ENCODE measurements at places on chromosomes 5 and 9. TPM values are rescaled to one million over a fixed set of nuclear protein-coding genes. Genes with fewer than 3 reads are reported as not detected.
A peak's percentile ranks its signal among the peaks of the same experiment; 100 is the strongest.

Gene OR1Q1
- total RNA-seq = not detected

DNA sequence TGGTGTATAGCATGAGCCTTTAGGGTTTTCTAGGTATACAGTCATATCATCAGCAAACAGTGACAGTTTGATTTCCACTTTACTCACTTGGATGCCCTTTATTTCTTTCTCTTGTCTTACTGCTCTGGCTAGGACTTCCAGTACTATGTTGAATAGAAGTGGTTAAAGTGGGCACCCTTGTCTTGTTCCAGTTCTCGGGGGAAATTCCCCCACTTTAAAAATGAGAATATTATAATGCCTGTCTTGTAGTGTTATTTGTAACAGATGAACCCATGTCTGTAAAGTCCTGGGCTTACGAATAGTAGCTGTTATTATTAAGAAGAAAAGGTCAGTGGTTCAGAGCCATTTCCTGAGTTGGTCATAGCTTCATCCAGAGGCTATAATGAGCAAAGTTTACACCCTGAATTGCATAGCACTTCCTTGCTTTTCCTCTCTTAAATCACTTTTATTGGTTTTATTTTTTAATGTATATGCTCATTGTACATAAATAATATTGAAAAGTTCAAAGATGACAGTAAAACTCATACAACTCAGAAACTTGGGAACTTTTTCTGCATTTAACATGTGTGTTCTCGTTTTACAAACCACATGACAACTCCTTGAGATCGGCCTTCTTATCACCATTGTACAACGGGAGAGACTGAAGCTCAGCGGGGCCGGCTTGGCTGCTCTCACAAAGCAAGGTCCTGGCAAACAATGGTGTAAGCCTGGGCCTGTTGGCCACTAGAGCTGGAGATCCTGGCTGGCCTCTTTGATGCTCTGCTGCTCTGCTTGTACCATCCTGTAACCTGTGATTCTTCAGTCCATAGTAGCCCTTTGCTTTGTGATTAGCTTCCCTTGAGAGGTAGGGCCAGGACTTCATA is 85.2 kb downstream of the CYFIP2 start:
- DNase-seq = no peak

Gene ZNF366
- total RNA-seq = 3.5 TPM

Gene SPATA31E1
- total RNA-seq = not detected

DNA sequence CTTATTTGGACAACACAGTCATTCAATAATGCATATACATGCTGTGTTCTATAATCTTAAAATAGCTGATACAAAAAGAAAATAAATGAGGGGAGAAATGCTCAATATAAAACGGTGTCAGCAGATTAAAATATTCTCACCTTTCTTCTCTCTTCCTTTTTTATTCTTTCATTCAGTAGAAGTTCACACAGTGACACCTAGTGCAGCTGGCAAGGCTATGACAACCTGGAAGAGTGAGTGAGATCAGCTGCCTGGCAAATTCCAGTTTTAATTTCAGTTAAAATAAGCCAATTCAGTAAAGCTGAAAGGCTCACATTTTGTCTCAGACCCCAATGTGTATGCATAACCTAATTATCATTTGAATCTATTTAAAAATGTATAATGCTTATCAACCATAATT is 150.3 kb downstream of the RASEF start:
- no peak for DNase-seq

- no peak for DNase-seq
Measured at GRCh38 chr5:88892669-88893068, 9.7 kb upstream of the MEF2C start.

Gene ELOVL7
- 0.50 TPM for total RNA-seq

GRCh38 chr5:13529300-13529699 is 415.2 kb downstream of the DNAH5 start:
- no peak for DNase-seq

DNA sequence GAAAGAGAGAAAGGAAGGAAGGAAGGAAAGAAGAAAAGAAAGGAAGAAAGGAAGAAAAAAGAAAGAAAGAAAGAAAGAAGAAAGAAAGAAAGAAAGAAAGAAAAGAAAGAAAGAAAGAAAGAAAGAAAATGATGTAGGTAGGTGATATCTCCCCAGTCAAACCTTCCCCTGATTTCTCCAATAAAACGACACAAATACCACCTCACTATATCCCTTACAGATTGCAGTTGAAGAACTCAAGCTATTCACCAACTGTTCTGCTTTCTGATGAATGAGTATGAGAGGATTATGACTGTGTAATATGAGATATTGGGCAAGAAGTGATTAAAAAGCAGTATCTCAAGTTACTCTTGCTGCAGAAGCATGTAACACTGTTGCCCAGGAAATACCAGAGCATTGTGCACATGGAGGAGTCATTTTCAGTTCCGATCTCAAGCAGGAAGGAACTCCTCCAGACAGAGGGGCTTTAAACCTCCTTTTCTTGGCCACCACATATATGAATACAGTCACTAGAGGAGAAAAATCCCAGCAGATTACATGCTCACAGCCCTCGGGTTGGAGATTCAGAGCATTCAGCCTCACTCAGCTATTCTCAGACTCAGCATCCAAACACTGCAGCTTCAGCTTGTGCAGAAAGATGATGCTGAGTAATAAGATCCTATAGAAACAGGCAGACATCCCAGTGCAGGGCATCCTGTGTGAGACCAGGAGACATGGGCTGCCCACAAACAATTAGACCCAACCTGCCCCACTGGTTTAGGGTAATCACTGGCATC is 61.4 kb downstream of the UGCG start:
- no peak for DNase-seq

Gene LHX3
- total RNA-seq = not detected

DNA sequence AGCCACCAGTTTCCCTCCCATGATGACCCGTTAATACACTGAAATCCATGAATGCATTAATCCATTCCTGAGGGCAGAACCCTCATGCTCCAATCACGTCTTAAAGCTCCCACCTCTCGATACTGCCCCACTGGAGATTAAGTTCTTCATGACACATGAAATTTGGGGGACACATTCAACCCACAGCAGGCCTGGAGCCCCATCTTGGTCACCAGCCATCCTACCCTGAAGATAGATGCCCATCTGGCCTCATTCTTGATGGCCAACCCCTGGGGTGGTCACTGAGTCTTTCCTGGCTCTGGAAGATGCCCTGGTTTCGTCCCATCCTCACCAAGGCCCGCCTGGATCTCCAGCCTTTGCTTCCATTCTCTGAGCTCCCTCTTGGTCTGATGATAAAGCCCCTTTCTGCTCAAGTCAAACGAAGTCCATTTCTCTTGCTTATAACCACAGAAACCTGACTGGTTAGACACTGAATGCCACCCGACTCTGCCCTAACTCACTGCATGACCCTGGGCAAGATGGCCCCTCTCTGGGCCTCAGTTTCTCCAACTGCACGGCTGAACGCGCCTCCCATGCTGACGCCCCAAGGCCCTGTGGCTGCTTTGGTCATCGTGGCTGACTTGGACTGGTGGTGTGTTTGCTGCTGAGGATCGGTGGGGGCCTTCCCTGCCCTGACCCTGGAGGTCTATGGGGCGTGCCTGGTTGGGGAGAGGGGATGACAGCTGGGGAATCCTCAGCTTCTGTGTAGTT is 138.4 kb upstream of the IER5L start:
- peak; percentile 28 for DNase-seq

Gene PCDHGA6
- 7.4 TPM for total RNA-seq

DNA sequence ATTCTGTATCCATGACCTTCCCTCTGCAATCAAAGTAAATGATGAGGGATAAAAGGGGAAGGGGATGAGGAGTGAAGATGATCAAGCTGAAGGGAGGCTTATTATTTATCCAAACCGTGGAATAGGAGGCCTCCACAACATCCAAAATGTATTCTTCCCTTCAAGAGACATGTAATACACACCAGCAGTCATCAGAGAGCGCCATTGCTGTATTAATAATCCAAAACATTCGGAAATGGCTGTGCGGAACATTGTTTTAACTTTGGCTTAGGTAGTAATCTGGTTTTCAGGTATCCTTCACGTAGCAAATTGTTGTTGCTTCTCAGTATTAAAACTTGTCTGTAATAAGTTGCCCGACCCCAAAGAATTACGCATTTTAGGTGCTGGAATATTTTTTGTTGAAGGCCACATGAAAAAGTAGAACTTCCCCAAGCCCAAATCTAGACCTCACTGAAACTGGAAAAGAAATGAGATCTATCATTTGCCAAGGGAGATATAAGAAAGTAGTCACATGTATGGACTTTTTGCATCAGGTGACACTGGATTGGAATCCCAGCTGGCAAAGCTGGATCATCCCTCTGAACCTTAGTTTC is 2.6 kb upstream of the BOD1 start:
- no peak for DNase-seq

- DNase-seq = peak; percentile 73
Measured at GRCh38 chr5:179801304-179802206, 5.1 kb downstream of the MGAT4B start.

DNA sequence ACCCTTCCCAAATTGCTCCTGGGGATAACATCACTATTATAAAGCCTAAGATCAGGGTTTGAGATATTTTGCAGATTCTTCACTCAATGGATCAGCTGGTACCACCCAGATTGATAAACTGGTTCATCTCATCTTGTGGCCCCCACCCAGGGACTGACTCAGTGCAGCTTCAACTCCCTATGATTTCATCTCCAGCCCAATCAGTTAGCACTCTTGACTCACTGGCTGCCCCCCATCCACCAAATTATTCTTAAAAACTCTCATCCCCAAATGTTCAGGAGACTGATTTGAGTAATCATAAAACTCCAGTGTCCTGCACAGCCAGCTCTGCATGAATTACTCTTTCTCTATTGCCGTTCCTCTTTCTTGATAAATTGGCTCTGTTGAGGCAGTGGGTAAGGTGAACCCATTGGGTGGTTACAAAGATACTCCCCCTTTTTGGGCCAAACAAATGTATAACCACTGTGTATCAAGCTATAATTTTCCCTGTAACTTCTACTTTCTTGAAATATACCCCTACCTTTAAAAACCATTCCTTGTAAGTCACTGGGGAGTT is 263.3 kb upstream of the IL12B start:
- DNase-seq = no peak

DNA sequence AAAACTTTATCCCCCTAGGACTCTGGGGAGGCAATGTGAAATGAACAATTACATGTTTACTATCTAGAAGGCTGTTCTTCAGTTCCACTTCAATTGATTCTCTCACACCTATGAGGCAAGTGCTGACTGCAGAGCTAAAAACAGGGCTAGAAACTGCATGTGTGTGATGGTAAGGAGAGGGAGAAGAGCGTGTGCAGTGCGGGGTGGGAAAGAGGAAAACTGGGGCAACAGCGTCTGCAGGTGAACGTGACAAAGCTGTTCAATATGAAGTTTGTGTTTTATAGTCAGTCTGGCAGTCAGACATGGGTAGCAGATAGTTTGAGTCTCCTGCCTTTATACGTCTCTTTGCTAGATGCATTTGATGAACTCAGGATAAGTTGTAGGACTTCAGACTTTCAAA is 6.6 kb upstream of the COMMD10 start:
- no peak for DNase-seq

GRCh38 chr5:164600274-164600673 is 1094.9 kb downstream of the MAT2B start:
- no peak for DNase-seq

DNA sequence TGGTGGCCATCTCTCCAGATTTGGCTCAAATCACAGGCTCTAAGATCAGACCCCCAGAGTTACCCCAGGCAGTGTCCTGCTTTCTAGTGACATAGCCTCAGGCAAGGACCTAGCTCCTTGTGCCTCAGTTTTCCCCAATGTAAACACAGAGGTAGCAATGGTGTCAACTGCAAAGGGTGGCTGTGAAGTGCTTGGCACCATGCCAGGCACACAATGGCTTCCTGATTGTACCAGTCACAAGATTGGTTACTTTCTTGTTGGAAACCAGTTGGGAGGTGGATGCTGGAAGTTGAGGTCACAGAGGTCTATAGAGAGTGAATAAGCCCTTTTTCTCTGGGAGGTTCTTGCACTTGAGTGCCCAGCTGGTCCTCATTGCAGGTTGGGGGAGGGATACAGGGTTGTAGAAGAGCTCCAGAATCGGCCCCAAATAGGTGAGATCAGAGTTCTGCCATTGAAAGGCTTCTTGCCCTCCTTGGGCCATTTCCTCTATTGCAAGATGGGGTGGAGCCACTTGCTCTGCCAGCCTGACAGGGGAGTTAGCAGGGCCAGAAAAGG is 2.3 kb downstream of the STKLD1 start:
- no peak for DNase-seq

Gene FAT2
- 0.03 TPM for total RNA-seq

Gene SOHLH1
- not detected for total RNA-seq

DNA sequence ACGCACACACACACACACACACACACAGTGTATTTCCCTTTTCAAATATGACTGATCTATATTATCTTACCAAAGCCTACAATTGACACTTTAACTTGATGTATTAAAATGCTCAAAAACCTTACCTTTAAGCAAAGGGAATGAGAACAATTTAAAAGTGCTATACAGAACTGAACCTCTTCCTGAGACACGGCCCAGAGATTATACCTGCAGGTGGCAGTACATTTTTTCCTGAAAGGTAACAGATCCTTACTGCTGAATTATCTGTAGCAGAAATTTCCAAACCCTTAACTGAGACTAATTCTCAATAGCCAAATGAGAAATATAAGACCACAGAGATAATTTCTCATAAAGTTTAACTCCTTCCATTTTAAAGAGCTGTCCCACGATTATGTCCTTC is 91.1 kb downstream of the MYO10 start:
- DNase-seq = no peak

Gene OBP2B
- not detected for total RNA-seq

Gene ALDH1B1
- total RNA-seq = 16.8 TPM

Gene ZNF462
- 22.1 TPM for total RNA-seq

GRCh38 chr9:14746626-14747025 is 24.1 kb upstream of the CER1 start:
- no peak for DNase-seq

- no peak for DNase-seq
Measured at GRCh38 chr5:81717226-81717625, 33.7 kb downstream of the SSBP2 start.

DNA sequence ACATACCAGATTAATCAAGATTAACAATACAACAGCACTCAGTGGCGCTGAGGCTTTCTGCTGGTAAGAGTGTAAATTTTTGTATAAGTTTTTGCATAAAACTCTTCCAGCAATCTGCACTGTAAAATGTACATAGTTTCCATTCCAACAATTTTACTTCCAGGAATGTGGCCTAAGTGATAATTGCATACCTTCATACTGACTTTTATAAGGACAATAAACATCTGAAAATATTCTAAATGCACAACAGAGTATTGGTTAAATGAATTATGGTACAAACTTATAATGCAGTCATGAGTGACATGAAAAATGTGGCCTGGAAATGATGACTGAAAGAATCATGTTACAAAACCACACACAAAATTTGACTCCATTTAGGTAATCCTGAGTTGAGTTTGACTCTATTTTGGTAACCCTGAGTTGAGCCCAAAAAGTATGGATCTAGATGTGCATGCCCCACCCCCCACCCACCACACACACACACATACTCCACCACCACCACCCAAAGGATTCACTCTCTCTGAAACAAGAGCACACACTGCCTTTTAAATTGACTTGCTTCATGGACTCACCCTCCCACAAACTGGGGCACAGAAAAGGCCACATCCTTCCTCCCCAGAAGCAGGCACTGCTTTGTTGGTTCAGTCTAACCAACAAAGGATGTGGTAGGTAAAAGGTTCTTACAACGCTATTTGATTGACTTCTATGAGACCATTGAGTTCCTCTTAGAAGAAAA is 137.6 kb downstream of the SUSD1 start:
- DNase-seq = no peak
